ENCODE measurements at places on chromosomes 6 and 20. TPM values are rescaled to one million over a fixed set of nuclear protein-coding genes. Genes with fewer than 3 reads are reported as not detected.

DNA sequence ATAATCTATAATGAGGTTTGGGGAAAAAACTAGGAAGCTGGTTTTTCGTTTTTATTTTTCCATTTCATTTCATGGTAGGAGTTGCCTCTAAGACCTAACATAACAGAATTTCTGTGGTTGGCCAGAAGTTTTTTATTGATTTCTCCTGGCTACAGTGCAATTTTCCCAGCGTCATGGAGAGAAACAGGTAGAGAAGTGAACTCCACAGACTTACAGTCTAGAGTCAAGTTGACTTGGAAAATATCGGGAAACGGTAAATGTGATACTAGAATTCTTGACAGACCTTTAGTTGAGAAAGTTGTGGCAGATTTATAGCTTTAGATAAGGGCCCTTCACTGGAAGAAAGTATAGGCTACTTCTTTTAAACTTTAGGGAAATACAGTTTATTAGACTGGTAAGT is 238.3 kb downstream of the DOK5 start:
- DNase-seq, result no peak
- no peak overlapping the region for H3K27ac ChIP-seq
- no peaks in the 10 kb centered on the region for H3K36me3 ChIP-seq

- H3K27me3 ChIP-seq, result no peaks in the 10 kb centered on the region
- H3K27ac ChIP-seq, result no peak overlapping the region
- H3K36me3 ChIP-seq, result no peaks in the 10 kb centered on the region
- no peaks in the 10 kb centered on the region for H3K4me1 ChIP-seq
- DNase-seq, result no peak
Measured at GRCh38 chr6:112311950-112312547, 35.1 kb upstream of the RFPL4B start.

The SERAC1 gene
- 9.8 TPM for total RNA-seq

GRCh38 chr6:131729550-131729949 is 18.7 kb upstream of the CTAGE9 start:
- DNase-seq, result no peak
- H3K4me3 ChIP-seq, result no peak overlapping the region
- peaks cover 14% of the 10 kb centered on the region for H3K4me1 ChIP-seq
- no peaks in the 10 kb centered on the region for H3K27me3 ChIP-seq
- no peak overlapping the region for H3K27ac ChIP-seq

DNA sequence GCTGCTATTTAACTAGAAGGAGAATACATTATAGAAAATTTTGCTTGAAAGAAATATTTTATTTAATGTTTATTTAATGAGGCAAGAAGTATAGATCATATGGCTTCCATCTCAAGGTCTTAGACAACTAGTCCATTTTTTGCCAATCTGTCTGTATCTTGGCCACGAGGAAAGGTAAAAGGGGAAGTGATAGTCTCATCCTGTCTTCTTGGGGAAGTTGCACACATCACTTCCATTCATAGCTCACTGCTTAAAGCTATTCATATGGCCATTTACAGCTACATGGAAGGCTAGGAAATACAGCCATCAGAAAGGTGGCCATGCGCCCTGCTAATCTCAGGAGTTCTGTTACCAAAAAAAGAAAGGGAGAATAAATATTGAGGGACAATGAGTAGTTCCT is 50.8 kb downstream of the METTL24 start:
- no peaks in the 10 kb centered on the region for H3K27me3 ChIP-seq
- H3K4me1 ChIP-seq, result peaks cover 20% of the 10 kb centered on the region
- H3K36me3 ChIP-seq, result peaks cover 60% of the 10 kb centered on the region
- peak overlapping the region; percentile 3 for H3K27ac ChIP-seq
- DNase-seq, result no peak

Data from mesothelial cell of epicardium (in vitro differentiated cells).